ENCODE measurements at places on chromosomes 4 and X. TPM values are rescaled to one million over a fixed set of nuclear protein-coding genes. Genes with fewer than 3 reads are reported as not detected.

Gene DCAF4L1
- 0.19 TPM for total RNA-seq

Gene ACE2
- total RNA-seq = not detected

DNA sequence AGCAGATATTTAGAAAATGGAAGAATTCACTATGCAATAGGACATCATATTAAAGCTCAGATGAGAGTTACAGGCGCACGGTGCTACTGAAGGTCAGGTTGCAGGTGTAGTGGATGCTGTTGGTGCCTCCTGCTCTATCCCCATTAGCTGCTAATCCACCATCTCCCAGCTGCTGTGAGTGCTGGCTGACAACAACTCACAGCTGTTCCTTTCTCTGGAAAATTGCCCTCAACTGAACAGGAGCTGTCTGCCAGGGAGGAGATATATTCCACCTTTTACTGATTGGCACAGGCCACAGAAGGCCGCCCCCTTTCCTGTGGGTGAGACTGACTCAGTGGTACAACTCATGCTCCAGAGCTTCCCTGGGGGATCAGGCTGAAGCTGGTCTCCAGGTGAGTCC lies 48.7 kb downstream of the UCHL1 start:
- no peak overlapping the region for H3K27ac ChIP-seq
- no peaks in the 10 kb centered on the region for H3K4me1 ChIP-seq
- H3K4me3 ChIP-seq = no peak overlapping the region
- DNase-seq = no peak
- H3K27me3 ChIP-seq = no peaks in the 10 kb centered on the region

GRCh38 chrX:102985192-102985591 lies 48.1 kb downstream of the RAB40AL start:
- no peaks in the 10 kb centered on the region for H3K27me3 ChIP-seq

GRCh38 chr4:134505511-134505910 lies 303.9 kb upstream of the PABPC4L start:
- no peak for DNase-seq
- no peak overlapping the region for H3K27ac ChIP-seq

All from B cell (primary cell).